ENCODE measurements at places on chromosomes 5 and 9.

DNA sequence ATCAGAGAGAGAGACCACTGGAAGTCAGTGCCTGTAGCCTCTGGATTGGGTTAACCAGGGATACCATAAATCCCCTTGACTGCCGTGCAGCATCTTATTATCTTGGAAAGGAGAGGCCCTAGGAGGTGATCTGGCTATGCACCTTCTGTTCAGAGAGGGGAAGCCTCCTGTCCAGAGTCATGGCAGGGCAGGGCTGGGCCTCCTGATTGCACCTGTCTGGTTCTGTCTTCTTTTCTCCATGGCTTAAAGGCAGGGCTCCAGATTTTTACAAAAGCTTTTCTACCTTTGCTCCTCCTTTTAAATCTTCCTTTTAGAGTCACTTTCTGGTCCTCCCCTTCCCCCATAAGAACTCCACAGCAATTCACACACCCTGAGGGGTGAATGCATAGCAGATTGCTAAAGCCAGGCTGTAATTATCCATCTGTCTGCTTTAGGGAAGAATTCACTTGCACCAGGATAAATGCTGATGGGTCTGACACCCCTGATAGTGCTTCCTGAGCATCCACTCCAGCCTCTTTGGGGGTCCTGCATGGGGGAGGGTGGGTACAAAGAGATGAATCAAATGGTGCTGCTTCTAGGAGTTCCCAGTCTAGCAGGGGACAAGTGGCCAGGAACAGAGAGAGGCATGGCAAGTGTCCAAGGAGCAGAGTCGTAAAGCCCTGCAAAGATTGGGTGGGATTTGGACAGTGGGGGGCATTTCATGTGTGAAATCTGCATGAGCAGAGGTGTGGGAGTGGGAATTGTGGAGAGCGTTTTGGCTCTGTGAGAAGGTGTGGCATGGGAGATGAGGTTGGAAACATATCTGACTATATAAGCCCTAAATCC lies 141.3 kb upstream of the ALDH1B1 start:
- no peak for DNase-seq

GRCh38 chr9:8382777-8383527 lies 583.4 kb upstream of the DMAC1 start:
- DNase-seq: no peak

- no peak for DNase-seq
Observed at GRCh38 chr5:11385251-11385900, 518.9 kb downstream of the CTNND2 start.

GRCh38 chr5:151082282-151082902 lies 1.6 kb upstream of the TNIP1 start:
- no peak for DNase-seq

DNA sequence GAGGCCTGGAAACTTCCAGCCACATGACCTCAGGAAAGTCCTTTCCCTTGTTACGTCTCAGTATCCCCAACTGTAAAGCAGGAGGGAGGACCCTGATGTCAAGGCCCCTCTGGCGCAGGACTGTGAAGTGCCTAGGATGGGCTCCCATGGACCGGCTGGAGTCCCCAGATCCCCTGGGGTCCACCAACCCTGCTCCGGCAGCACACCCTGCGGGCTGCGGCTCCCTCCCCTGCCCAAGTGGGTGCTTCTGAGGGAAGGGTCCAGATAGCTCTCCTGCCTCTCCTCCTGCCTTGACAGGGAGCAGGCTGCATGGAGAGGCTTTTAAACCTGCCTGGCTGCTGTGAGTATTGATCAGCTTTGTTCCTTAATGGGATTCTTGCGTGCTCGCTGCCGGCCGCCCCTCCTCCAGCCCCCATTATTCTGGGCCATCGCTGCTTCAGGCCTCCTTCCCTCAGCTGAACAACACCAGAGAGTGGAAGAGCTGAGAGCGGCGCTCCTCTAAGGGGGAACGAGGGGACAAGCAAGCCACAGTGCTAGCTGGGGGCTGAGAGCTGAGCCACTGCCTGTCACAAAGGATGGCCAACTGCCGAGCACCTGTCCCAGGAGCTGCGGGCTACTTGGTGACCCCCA lies 25.6 kb upstream of the NTNG2 start:
- no peak for DNase-seq

- no peak for DNase-seq
Observed at GRCh38 chr9:95870906-95871305, 4.6 kb upstream of the ERCC6L2 start.

DNA sequence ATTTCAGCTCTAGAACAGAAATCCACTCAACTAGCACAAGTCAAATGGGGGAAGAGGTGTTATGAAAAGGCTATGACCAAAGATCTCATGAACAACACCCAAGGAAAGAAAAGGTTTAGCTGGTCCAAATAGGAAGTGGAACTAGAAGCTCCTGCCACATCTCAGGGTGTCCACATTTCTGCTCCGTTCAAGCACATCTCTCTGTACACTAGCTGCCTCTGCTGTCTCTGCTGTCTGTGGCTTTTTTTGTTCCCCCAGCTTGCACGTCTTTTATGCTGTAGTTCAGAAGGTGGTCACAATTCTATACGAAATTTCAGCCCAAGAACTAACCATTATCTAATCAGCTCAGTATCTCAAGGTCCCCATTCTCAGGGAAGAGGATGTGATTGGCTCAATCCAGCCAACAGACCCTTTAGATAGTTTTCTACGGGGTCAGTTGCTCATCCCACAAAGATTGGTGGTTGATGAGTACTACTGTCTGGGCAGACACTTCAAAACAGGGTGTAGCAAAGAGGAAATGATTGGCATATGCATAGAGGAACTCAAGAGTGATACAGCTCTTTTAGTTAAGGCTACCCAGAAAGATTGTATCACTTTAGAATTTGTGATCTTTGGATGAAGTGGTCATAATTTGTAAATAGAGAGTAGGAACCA lies 44.0 kb downstream of the FANCC start:
- DNase-seq: no peak

GRCh38 chr9:106104887-106105286 lies 410.5 kb downstream of the TMEM38B start:
- no peak for DNase-seq

DNA sequence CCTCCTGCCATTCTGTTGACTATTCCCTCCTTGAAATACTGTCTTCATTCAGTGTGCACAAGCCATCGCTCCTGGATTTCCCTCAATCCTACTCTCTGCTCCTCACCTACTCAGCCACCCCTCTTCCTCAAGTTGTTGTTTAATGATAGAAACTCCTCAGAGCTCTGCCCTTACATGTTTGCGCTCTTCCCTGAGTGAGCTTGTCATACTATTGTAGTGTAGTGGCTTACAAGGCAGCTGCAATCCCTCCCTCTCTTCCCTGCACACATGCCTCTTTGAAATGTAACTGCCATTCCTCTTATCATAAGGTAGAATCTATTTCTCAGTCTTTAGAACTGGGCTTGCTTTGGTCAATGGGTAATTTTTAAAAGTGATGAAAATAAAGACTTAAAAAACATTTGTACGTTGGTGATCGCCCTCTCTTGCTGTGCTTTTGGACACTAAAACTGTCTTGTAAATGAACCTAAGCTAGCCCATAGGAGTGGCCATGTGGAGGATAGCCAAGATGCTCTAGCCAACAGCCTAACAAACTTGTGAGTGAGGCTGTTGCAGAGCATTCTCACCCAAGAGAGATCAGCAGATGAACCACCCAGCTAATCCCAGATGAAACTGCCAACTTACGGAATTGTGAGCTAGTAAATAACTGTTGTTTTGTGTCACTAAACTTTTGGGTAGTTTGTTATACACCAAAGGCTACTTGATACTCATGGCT lies 18.1 kb upstream of the SMAD5 start:
- DNase-seq: no peak

GRCh38 chr9:9246726-9247125 lies 1366.1 kb downstream of the PTPRD start:
- no peak for DNase-seq

- DNase-seq: no peak
Observed at GRCh38 chr9:69265891-69266290, 59.1 kb upstream of the ENTREP1 start.

DNA sequence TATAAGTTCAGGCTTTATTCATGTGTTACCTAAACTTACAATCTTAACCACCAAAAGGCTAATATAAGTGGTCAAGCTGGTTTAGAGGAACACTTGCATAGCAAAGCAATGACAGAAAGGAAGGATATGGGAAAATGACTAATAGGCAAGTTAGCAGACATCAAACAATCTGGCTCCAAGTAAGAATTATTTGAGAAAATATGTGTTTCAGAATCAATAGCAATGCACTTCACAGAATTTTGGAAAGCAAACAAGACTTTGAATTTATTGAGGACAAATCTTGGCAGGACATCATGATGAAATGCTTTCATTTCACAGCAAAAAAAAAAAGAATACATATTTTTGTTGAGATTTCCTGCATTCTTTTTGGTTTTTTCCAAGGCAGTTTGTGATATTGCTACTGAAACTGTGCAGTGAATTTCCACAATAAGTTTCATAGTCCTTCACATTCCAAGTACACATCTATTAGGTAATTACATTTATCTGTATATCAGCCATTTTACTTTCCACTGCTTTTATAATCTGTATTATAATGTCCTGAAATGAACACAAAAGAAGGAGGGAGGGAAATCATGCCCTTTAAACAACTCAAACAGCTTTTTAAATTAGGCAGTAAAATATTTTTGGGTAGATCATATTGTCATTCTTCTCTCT lies 417.9 kb downstream of the NR2F1-AS1 start:
- no peak for DNase-seq

GRCh38 chr5:45578270-45578669 lies 117.9 kb downstream of the HCN1 start:
- no peak for DNase-seq

- no peak for DNase-seq
Observed at GRCh38 chr9:107667231-107668070, 177.9 kb upstream of the KLF4 start.

GRCh38 chr5:108989761-108990392 lies 242.2 kb downstream of the FER start:
- DNase-seq: no peak

DNA sequence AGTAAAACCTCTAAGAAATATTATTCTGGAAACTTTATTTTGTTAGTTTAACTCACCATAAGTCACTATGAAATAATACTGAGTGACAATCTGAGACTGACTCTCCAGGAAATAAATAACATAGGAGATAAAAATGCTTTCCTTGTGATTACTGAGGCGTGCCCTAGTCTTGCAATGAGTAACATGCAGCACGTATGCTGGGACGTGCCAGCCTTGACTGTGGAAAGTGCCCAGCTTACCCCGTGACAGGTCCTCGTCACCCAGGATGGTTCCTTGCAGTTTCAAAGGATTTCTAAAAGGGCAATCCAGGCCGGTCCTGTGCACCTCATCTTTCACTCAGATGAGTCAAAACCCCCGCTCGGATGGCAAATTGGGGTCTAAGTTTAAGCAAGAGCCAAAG lies 720.8 kb upstream of the ADAMTS16 start:
- no peak for DNase-seq

DNA sequence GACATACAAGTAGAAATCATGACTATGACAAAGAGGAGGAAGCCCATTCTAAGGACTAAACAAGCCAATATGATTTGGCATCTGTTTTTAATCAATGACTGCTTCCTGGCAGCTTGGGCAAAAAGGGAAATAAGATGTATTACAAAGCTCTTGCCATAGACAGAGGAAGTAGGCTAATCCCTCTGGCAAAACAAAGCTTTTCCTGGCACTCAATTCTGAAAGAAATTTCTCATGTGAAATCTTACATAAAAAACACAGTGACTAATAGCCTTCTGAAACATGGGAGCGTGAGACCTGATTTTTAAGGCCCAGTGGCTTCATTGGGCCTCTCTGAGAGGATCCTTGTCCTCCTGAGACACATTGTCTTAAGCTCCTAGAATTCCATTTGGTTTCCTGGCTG lies 93.6 kb downstream of the COL23A1 start:
- no peak for DNase-seq

DNA sequence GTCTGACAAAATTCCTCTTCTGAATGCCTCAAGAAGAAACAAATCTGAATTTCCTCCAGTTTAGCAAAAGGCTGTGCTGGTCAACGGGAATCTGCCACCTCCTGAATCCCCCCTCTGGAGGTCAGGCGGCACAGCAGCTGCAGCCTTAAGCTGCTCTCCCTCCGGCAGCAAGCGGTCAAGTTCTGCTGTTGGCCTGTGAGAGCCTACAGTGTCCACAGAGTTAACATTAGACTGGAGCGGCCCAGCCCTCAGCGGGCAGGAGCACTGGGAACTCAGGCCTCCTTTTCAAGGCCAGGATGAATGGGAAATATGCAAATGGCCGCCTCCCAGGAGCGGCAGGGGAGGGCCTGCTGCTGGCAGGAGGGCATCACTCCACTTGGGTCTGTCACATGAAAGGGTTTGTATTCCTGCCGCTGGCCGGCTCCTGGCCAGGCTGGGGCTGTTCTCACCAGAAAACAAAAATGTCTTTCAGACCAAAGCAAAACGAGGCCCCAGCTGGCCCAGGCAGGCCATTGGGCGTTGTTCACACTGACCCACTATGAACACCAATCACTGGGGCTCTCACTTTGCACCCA lies 8.2 kb downstream of the ACSL6 start:
- no peak for DNase-seq

DNA sequence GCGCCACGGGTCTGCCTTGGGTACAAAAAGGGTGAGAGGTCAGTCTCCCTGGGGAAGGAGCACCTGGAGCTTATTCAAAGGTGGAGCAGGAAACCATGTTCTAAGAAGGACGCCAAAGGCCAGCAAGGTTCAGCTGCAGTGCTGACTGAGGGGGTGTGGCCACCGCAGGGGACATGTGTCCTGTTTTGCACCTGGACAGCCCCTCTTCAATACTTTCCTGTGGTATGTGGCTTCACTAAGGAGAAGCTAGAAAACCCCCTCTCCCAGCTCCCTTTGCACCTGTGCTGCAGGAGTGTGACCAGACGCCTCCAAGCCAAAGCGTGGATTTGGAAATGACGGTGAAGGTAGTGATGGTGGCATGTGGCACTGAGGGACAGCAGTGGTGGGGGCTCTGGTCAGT lies 23.6 kb downstream of the TRIM14 start:
- no peak for DNase-seq

GRCh38 chr5:138793575-138793974 lies 40.4 kb downstream of the CTNNA1 start:
- no peak for DNase-seq

DNA sequence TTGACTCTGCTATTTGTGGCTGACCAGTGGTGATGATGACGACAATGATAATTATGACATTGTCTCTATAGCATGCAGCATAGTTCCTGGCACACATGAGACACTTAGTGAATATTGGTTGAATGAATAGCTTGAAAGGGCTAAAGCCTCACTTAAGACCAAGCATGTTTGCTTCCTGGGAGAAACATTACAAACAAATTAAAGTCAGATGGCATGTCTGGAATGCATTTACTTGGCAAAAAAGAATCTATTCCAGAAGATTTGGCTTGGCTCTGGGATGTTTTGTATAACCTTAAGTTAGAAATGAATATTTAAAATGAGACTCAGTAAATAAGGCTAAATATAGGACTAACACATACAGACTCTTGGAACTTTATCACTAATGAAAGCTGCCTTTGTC lies 21.6 kb downstream of the GAS1 start:
- DNase-seq: no peak

- no peak for DNase-seq
Observed at GRCh38 chr9:5799314-5799713, 33.6 kb downstream of the ERMP1 start.

- no peak for DNase-seq
Observed at GRCh38 chr9:126412905-126413304, 86.3 kb downstream of the MVB12B start.
